ENCODE measurements at places on chromosomes 6 and 20.

DNA sequence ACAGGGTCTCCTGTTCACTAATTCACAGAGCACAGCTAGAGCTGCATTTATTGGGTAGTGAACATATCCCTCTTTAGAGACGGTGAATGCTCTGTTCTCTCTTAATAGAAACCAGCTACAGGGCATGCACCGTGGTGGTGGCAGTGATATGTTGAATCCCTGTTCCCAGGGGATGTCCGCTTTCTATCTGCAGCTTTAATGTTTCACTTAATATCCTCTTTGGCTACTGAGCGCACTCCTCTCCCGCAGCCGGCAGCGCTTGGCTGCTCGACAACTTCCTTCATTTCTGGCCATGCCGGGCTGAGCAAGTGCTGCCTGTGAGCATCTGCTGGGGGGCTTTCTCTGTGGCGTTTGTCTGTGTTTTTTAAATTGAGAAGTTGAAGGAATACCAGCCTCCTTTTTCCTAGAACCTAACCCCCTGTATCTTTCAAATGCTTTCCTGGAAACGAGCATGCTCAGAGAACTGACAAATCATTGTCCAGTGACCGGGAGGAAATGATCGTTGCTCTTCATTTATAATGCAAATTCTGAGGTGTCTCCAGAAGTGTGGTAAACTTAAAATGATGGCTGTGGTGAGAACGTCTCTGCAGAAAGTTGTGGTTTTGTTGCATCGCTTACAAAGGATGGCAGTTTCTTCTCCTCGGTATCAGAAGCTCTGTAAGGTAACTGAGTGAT is 297.9 kb downstream of the UTRN start:
- no peak for DNase-seq

DNA sequence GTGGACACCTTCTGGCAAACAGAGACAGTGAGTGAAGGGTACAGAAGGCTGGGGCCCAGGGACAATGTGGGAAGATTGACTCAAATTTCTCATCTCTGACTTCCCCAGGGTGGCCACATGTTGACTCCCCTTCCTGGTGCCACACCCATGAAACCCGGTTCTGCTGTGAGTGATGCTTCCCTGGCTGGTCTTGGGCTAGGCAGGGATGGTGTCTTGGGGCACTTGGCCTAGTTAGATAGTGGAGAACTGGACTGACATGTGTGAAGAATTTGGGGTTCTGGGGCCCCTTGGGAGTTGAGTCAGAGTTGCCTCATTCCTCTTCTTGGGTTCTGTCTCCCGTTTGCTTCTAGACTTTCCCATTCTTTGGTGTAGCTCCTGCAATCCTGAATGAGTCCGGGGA is 34.2 kb downstream of the GSS start:
- no peak for DNase-seq

- DNase-seq = no peak
Observed at GRCh38 chr6:107531868-107532267, 42.0 kb downstream of the SOBP start.

DNA sequence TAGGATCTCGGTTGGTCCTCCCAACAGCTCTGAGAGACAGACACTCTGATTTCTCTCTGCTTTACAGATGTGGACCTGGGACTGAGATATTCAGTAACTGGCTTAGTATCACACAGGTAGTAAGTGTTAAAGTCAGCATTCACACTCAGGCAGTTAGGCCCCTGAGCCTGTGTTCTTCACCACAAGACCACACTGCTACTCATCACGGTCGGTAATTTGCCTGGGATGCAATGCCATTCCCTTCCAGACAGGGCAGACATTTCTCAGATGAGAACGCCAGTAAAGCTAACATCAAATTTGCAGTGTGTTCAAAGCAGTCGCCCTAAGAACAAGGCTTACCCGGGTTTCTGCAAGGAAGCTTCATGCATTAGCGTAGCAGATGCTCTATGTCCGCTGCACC is 39.8 kb upstream of the HIVEP1 start:
- no peak for DNase-seq

- no peak for DNase-seq
Observed at GRCh38 chr6:33704215-33705066, 7.1 kb downstream of the UQCC2 start.

GRCh38 chr6:79526897-79527296 is 10.3 kb downstream of the LCA5 start:
- DNase-seq = no peak

DNA sequence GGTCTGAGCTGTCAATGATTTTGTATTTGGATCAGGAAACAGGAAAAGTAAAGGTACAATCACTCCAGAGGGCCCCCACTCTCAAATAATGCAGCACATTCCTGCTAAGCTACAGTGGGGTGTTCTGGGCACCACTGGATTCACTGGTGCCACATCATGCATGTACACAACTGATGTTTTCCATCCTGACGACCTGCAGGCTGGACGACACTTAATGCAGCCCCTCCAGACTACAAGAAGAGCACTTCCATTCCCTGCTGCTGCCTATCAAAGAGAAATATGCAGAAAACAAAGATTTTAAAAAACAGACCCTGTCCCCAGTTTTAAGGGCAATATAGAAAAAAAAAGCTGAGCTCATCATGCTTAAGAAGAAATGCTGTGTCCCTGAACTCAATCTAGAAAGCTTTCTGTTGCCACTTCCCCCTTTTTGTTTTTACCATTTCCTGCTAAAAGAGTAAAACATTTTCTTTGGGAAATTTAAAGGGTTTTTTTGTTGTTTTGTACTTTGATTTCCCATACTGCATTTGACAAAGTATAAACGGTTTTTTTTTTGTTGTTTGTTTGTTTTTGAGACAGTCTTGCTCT is 35.5 kb downstream of the ABHD12 start:
- no peak for DNase-seq

DNA sequence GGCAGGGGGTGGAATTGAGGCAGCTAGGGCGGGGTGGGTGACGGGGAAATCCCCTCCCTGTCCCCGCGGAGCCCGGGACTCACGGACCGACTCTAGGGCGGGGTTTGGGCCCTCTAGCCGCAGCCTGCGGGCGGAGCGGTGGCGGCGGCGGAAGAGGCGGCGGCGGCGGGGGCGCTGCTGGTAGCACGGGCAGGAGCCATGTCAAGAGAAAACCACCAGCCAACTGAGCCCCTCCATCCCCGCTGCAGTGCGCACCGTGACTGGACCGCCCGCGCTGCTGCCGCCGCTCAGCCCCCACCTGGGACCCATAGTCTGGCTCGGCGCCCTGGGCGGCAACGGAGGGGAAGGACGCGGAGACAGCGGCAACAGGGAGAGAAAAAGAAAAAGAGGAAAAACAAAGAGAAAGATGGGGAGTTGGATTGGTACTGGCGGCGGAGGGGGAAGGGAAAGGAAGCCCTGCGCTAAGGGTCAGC is 1.2 kb upstream of the C6orf62 start:
- DNase-seq = peak; percentile 77

DNA sequence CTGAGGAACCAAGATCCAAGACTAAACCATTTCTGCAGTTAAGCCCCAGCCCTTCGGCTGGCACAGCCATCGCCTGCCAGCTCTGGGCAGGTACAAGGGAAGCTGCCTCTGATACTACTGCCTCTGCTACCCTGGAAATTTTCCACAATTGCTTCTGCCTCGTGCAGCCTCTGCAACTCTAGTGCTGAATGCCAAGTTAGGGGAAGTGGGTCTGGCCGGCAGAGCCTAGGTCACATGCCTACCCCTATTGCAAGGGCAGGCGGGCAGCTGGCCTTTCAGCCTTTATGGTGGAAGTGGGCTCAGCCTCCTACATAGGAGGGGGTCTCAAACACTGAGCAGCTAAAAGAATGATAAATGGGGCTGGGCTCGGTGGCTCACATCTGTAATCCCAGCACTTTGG is 44.5 kb upstream of the TULP1 start:
- DNase-seq = no peak

DNA sequence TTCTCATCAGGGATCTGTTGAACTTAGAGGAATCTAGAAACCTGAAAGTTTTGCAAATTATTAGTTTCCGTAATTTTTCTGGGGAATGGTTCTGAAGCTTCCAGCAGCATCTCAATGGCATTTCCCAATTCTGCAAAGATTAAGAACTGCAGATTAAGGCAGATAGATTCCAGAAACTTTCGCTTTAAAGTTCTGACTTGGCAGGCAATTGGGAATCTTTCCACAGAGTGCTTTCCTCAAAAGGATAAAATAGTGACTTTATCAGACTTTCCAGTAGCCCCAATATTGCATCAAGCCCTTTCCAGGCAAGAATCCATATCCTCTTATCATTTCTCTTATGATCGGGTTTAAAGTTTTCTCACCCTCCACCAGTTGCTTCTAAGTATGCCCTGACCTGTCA is 261.1 kb downstream of the FNDC1 start:
- DNase-seq = no peak

DNA sequence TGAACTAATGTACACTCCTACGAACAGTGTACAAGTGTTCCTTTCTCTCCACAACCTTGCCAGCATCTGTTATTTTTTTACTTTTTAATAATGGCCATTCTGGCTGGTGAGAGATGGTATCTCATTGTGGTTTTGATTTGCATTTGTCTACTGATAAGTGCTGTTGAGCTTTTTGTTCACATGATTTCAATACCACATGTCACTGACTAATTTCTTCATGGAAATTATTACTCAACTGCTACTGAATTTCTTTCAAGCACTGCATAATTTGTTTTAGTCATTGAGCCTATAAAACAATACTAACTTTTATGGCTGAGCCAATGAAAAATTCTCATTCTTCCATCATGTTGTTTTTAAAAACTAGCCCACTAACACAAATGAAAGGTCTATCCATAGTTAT is 115.4 kb downstream of the FRK start:
- no peak for DNase-seq

- DNase-seq = no peak
Observed at GRCh38 chr6:43793875-43794242, 23.8 kb downstream of the VEGFA start.

DNA sequence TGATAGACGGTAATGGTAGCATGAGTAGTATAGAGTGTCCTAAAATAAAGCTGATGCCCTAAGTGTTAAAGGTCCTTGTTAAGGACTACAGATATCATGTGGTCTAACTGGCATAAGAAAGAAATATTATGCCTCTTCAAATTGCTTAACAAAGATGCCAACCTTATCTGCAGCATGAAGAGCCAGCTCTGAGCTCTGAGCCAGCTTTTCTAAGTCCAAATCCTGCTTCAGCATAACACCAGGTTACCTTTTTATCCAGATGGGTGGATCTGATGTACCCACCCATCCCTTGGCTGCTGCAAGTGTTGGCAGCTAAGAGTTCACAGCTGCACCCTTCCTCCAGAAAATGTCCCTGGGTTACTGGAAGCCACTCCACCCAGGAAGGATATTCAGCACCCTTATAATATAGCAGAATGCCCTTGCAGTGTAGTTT is 83.8 kb downstream of the TENT5A start:
- DNase-seq = no peak

DNA sequence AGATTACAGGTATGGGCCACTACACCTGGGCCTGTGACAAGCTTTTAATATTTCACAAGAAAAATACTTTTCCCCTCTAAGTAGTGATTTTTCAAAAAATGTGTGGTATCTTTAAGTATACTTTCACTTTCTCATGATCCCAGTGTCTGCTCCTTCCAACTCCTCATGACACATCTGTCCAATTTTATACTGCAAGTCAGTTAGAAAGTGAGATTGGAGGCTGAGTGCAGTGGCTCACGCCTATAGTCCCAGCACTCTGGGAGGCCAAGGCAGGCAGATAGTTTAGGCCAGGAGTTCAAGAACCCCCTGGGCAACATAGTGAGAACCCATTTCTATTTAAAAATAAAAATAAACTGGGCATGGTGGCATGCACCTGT is 20.2 kb downstream of the PIM1 start:
- no peak for DNase-seq

DNA sequence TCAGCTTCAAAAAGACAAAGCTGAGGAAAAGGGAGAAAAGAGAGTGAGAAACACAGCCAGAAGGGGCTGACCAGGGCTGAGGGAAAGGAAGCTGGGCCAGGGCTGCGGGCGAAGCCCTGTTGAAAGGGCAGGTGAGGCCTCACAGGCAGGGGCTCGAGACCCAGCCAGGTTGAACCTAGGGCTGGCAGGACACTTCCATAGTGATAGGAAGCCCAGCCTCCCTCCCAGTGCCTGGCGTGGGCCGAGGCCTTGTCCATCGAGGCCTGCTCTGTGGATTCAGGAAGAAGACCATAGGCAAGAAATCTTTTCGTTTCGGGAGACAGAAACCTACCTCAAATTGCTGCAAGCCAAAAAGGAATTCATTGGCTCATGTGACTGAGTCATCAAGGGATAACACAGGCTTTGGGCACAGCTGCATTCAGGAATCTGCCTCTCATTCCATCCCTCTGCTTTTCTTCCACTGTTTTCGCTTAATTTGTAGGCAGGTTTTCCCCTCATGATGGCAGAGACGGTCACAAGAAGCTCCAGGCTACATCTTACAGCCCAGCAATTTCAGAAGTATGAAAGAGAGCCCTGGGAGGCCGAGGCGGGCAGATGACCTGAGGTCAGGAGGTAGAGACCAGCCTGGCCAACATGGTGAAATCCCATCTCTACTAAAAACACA is 311.1 kb upstream of the SULF2 start:
- no peak for DNase-seq

- DNase-seq = no peak
Observed at GRCh38 chr20:64045346-64046011, 4.0 kb downstream of the SOX18 start.

- DNase-seq = no peak
Observed at GRCh38 chr6:12548526-12548925, 168.0 kb upstream of the PHACTR1 start.

GRCh38 chr6:4413073-4413472 is 277.7 kb upstream of the ECI2 start:
- no peak for DNase-seq

GRCh38 chr6:86203044-86203443 is 560.4 kb upstream of the SYNCRIP start:
- no peak for DNase-seq

GRCh38 chr20:46953596-46953995 is 59.0 kb downstream of the EYA2 start:
- no peak for DNase-seq

DNA sequence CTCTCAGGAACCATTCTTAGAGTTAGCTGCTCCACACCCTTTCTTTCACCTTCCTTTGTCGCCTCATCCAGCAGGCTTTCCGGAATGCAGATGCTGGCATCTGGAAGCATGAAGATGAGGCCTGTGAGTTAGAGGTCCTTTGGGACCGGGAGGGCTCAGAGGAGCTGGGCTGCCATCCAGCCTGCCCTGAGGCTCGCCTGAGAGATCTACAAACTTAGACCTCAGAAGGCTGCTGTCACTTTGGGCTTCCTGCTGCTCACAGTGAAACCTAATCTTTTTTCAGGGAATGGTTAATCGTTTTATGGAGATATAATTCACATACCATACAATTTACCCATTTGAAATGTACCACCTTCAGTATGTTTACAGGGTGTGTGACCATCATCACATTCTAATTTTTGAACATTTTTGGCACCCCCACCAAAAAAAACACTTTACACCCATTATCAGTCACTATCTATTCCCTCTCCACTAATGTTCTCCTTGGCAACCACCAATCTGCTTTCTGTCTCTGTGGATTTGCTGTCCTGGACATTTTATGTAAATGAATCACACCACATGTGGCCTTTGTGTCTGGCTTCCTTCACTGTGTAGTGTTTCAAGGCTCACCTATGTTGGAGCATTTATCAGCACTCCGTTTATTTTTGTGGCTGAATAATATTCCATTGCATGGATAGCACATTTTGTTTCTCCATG is 20.0 kb upstream of the MPC1 start:
- DNase-seq = no peak

Data from activated CD4-positive, alpha-beta T cell treated with anti-CD3 and anti-CD28 coated beads, Interleukin-2, amount 50 U/mL, for 1 hour (primary cell).